ENCODE measurements at places on chromosomes 6 and 20. TPM values are rescaled to one million over a fixed set of nuclear protein-coding genes. Genes with fewer than 3 reads are reported as not detected.

The UNC5CL gene
- total RNA-seq = 2.3 TPM

The FERMT1 gene
- 0.09 TPM for total RNA-seq

The CD83 gene
- total RNA-seq = 24.4 TPM

The SCRT2 gene
- total RNA-seq = not detected

The ALDH5A1 gene
- total RNA-seq = 20.7 TPM

The HRH3 gene
- not detected for total RNA-seq

The MRAP2 gene
- not detected for total RNA-seq

The DEF6 gene
- total RNA-seq = 99.1 TPM

The OPRL1 gene
- 0.63 TPM for total RNA-seq

The FAM209B gene
- total RNA-seq = not detected

The GMEB2 gene
- 16.3 TPM for total RNA-seq

The ULBP2 gene
- total RNA-seq = 0.38 TPM

The POM121L2 gene
- not detected for total RNA-seq

The SPAG4 gene
- total RNA-seq = 11.8 TPM

The C6orf118 gene
- total RNA-seq = not detected

The SLC44A4 gene
- total RNA-seq = not detected

The TMC2 gene
- total RNA-seq = not detected

The HAO1 gene
- total RNA-seq = not detected

The PCK1 gene
- not detected for total RNA-seq

The TSPO2 gene
- not detected for total RNA-seq

The ZC2HC1B gene
- total RNA-seq = not detected

The GNMT gene
- 0.25 TPM for total RNA-seq

The GMPR gene
- total RNA-seq = 0.31 TPM

The COX4I2 gene
- total RNA-seq = not detected

The RAET1E gene
- not detected for total RNA-seq

The BPI gene
- not detected for total RNA-seq

The HCK gene
- total RNA-seq = not detected

All from activated CD8-positive, alpha-beta T cell treated with anti-CD3 and anti-CD28 coated beads for 36 hours (primary cell).